ENCODE measurements at places on chromosomes 4 and X.

DNA sequence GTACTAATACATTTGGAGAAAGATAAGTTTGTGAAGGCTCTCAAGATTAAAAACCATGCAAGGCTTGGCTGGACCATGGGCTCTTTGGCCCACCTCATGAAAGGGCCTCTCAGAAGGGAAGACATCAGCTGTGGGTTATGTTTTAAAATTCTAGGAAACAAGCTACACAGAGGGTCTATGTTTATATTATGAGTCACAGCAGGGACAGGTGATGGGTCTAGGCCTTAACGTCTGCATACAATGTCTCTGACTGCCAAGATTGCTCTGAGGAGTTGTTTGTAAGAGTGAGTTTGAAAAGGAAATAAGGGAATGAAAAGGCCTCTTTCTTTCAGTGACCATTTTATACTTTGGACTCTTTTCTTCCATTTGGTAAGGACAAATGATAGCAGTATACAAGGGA, 77.0 kb upstream of the ARMCX2 start:
- no peak for DNase-seq

- no peak for DNase-seq
Observed at GRCh38 chr4:24003926-24004325, 114.1 kb upstream of the PPARGC1A start.

DNA sequence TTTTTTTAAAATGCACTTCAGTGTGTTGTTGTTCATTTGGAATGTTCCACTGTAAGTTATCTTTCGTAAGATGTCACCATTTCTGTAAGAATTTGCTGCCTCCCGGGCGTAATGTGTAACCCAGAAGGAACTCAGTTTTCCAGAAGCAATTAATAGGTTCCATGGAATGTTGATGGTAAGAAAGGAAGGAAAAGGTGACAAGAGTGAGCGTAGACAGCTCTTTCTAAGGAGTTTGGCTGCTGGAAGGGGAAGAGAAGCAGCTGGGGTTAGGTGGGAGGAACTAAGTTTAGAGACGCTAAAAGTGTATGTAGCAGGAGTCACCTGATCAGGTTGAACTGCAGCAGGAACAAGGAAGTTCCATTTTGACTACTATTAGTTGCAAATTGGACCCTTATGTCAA, 35.9 kb downstream of the PNMA5 start:
- no peak for DNase-seq

DNA sequence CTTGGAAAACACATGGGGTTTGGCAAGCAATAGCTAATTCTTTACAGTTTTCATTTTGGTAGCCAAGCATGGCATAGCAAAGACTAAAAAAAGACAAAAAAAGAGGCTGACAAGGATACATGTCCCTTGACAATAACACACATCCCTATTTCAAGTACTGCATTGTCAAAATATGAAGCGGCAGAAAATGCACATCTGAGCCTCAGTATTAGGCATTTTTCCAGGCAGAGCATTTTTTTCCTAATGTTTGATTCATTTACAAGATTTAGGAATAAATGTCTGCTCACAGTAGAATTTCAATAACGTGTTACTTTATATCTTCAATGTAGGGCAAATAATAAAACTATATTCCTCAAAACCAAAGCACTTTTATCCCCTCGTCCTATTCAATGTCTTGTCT, 216.3 kb upstream of the PCDH18 start:
- no peak for DNase-seq

- DNase-seq: no peak
Observed at GRCh38 chrX:39645178-39645895, 452.4 kb downstream of the BCOR start.

GRCh38 chr4:84920617-84921016, 45.9 kb downstream of the WDFY3 start:
- no peak for DNase-seq

GRCh38 chrX:79081895-79082512, 62.5 kb upstream of the GPR174 start:
- DNase-seq: peak; percentile 1

DNA sequence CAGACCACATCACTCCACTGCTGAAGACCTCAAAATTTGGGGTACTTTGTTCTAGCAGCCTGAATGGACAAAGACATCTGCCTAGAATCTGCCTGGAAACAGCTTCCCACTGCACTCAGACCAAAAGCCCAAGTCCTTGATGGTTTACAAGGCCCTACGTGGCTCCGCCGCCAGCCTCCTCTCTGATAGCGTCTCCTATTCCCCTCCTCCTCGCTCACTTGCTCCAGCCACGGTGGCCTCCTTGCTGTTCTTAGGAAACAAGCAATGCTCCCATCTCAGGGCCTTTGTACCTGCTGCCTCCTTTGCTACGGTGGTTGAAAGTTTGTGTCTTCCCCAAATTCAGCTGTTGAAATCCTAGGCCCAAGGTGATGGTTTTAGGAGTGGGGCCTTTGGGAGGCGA, 34.7 kb upstream of the SORCS2 start:
- no peak for DNase-seq

- no peak for DNase-seq
Observed at GRCh38 chr4:158836828-158837449, 68.1 kb downstream of the FNIP2 start.

DNA sequence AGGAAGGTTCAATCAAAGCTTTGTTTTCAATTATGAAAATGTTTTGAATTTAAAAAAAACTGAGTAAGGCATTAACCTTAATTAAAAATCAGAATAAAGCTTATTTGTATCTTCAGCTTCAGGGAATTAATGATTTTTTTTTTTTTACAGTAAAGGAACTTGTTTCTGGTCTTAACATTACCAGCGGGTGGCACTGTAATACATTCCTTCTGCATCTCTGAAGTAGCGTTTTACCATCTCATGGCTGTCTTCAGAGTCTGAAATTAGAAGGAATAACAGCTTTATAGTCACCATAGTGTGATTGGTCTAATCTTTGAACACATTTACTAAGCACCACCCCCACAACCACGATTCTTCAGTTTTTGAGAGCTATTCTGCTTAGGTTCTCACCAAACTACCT, 102.6 kb downstream of the IL1RAPL2 start:
- no peak for DNase-seq

GRCh38 chrX:10006086-10006485, 38.9 kb downstream of the CLDN34 start:
- no peak for DNase-seq

- DNase-seq: no peak
Observed at GRCh38 chrX:72713130-72713529, 976 bp downstream of the PHKA1 start.

GRCh38 chrX:40054793-40055192, 43.0 kb downstream of the BCOR start:
- DNase-seq: no peak

DNA sequence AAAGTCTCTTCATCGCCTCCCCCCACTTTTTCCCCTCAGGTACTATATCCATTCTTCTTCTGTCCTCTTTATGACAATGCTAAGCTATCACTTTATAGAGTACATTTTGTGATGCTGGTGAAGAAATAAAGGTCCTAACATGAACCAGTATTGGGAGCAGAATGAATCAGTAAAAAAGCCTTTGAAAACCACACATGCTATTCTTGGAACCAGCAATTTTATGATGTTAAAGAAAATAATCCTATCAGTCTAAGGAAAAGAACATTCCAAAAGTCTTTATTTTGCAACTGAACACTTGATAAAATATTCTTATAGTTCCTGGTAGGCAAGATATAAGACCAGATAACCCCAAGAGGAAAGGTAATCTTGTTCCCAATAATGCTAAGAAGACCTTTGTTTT, 107.8 kb upstream of the MCF2 start:
- DNase-seq: no peak

DNA sequence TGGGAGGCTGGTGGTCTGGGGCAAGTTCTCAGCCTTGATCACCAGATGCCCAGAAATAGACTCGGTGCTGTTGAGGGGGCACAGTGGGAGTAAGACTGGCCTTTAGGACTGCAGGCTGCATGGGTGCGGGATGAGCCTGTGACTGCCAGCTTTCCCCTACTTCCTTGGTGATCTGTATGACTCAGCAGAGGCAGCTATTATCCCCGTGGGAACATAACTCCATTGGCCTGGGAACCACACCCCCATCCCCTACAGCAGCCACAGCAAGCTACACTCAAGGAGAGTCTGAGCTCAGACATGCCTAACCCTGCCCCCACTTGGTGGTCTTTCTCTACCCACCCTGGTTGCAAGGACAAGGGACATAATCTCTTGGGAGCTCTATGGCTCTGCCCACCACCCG, 20.6 kb downstream of the CLIC2 start:
- no peak for DNase-seq

GRCh38 chr4:142043509-142043908, 407.1 kb downstream of the IL15 start:
- no peak for DNase-seq

- no peak for DNase-seq
Observed at GRCh38 chr4:142567199-142567598, 278.9 kb downstream of the INPP4B start.

- DNase-seq: no peak
Observed at GRCh38 chr4:165682611-165683010, 190.4 kb upstream of the TLL1 start.

GRCh38 chrX:47384502-47384901, 14.1 kb downstream of the ZNF157 start:
- DNase-seq: peak; percentile 12

DNA sequence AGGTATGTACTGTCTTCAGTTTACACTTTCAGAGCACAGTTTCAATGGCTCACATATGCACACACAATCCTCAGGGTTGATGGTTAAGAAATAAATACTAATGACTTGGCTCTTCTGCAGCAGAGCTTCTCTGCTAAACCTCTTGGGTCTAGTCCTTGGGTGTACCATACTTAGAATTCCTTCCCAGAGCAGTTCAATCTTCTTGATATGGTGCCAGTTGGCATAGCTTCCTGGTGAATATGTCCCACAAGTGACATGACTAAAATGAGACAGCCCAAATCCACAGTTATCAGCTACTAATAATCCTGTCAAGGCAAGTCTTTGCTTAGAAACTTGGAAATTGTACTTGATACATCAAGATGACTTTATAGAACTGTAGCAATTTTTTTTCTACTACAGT, 654.4 kb downstream of the IQCM start:
- DNase-seq: no peak

GRCh38 chrX:38664285-38664684, 102.9 kb downstream of the TSPAN7 start:
- peak; percentile 4 for DNase-seq

DNA sequence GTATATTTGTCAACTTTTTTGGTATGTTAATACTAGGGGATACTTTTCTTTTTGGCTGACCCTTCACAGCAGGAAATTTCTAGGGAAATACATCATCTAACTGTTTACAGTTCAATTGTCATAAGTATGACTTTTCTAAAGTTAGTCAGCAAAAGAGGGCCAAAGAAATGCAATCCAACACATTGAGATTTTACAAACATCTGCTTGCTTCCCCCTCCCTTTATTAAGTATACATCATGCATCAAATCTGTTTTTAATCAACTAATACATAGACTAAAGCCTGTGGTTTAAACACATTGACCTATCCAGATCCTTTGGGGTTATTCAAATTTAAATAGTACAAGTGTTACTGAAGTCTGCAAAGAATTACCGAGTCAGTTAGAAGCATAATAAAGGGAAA, 93.9 kb downstream of the MID1 start:
- DNase-seq: no peak

GRCh38 chr4:70589785-70590184, 2.3 kb upstream of the AMBN start:
- no peak for DNase-seq

DNA sequence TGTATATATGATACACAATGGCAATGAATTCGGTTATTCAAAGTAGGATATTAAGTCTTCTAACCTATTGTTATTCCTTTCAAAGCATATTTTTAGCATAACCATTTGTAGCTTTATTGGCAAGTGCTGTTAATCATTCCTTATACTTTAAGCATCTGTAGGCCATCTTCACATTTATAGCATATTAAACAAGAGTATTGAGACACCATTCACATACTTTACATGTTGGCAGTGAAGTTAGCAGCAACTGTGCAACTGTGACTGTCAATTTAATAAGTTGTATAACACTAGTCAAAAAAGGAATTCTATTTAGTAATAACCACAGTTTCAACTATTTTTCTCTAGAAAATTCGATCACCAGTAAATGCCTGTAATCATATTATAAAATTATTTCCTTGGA, 107.3 kb upstream of the MYOZ2 start:
- DNase-seq: no peak

DNA sequence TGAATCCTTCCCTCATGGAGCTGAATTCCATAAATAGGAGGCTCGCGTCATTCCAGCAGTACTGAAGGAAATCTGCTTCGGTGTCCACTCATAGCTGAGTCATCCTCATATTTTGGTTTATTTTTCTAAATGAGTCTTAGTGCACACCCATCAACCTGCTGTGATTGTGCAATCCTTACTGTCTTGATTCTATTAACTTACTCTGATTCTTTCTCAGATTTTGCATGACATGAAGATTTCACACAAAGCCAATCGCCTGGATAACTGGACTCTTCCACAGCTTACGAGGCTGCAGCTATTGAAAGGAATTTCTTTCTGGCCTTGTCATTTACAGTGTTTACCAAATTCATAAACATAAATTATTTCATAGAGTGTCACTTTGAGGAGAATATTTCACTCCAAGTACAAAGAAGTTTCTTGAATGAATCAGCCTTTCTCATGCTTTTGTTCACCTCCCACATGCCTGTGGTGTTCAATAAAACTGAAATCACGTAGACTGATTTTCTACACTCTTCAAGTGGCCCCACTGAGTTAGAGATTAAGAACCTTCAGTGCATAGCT, 207.6 kb upstream of the SLITRK2 start:
- DNase-seq: no peak

- DNase-seq: no peak
Observed at GRCh38 chrX:13742397-13743176, 8.0 kb downstream of the OFD1 start.
